Activated naive CD4-positive, alpha-beta T cell treated with anti-CD3 and anti-CD28 coated beads for 36 hours (primary cell): ENCODE measurements at places on chromosomes 12 and 14.
A peak's percentile ranks its signal among the peaks of the same experiment; 100 is the strongest.

GRCh38 chr12:12378616-12379015 lies 21.7 kb downstream of the BORCS5 start:
- DNase-seq: no peak

DNA sequence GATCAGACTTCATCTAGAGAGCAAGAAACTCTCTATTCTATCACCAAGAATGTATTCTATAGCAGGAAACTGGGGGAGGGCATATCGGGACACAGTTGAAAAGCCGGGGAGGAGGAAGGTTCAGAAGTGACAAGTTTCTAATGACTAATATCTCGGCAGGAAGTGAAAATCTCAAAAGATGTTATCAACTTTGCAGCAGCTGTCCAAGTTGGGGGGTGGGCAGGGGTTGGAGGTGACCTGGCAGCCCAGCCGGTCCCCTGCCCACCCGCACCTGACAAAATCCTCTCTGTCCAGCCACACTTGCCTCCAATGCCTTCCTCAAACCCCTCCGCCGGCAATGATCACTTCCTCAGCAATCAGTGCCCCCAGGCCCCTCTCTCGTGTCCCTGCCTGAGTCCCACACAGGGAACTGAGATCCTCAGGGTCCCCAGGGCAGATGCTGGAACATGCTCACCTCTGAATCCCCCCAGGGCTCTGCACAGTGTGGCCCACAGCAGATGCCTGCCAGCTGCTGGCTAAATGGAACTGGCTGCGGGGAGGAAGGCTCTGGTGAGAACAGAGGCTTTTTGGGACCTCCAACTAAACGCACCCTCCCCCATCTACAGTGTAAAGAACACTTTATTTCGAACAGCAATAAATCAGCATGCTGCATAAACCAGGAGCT lies 43.9 kb downstream of the CCDC88C start:
- peak; percentile 83 for DNase-seq

DNA sequence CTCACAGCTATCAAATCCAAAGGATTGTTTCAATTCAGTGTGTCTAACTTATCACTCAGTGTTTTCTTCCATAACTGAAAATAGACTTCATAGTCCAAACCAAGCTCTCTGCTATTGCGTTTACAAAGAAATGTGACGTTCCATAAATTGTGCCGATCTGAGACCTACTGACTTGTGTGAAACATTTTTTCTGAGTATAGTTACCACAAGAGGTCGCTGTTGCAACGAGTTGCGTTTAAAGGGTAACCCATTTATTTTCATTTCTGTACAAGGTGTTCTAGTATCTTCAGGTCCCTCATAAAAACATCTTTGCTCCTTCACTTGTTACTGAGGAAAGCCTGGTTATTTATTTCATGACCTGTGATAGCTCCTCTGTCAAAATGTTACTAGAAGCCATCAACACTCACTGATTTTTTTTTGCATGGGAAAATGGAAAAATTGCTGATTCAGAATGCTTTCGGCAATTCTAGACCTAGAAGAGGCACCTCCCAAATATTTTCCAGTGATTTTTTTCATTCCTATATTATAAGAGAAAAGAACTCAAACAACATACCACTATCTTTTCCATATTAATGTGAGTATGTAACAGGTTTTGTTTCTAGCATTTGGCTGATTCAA lies 60.9 kb upstream of the OR4E1 start:
- peak; percentile 66 for DNase-seq

DNA sequence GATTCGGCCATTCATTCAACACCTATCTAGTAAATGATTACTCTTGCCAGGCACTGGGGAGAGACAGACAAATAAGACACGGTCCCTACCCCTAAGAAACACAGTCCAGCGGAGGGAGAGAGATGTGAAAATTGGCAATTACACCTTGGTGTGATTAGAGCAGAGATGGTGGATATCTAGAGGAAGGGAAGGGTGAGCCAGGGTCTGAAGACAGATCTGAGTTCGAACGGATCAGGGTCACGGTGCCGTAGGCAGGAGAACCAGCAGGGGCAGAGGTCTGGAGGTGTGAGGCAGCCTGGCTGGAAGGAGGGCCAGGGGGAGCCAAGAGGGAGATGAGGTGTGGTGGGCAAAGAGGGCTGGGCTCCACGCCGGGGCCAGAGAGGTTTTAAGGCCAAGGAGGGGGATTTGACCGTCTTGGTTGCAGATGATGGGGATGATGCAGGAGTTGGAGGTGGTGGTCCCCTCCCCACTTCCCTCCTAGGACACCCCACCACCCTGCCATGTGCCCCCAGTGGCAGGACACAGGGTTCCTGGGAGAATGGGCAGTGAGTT lies 27.1 kb downstream of the FAM222A start:
- peak; percentile 2 for DNase-seq

- no peak for DNase-seq
Observed at GRCh38 chr14:96245710-96246538, 10.1 kb upstream of the BDKRB1 start.

GRCh38 chr14:63204407-63205043 lies at the start of gene RHOJ:
TSS of gene RHOJ (plus strand) at chr14:63204443. CDS start at chr14:63204870, 427 bp downstream.
- DNase-seq: no peak

DNA sequence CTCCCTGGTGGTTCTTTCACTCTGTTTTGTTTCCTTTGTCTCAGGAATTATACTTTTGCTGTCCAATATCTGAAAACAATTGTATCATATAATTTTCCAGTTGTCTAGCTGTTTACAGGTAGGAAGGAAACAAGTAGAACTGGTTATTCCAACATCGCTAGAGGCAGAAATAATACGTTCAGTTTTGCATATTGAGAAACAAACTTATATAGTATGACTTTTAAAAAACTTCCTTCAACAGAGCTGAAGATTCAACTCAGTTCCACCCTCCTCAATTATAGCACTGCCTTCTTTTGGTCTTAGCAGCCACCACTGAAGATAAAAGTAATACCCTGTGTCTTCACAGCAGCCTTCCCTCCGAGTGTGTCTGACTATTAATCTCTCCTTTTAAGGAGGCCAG lies 214.3 kb downstream of the EFCAB11 start:
- no peak for DNase-seq

- DNase-seq: no peak
Observed at GRCh38 chr12:38384816-38385378, 68.3 kb downstream of the ALG10B start.

- DNase-seq: peak; percentile 63
Observed at GRCh38 chr12:57759360-57759980, 4.6 kb downstream of the MARCHF9 start.

DNA sequence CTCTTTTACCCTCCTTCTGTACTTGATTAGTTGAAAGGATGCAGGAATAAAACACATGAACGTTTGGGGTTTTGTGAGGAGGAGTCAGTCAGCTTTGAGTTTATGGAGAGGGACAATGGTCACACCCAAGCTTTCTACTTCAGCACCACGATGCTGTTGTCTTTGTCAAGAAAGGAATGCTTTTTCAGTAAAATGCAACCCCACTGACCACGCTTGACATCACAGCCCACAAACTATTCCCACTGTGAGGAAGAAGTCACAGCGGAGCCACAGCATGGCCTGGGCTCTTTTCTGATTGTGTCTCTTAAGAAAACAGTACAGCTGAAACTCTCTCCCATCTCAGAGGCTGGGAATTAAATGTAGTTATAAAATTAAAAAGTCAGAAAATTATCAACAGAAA lies 135.2 kb downstream of the APAF1 start:
- no peak for DNase-seq

- no peak for DNase-seq
Observed at GRCh38 chr12:79850610-79851299, 84.1 kb downstream of the PPP1R12A start.

DNA sequence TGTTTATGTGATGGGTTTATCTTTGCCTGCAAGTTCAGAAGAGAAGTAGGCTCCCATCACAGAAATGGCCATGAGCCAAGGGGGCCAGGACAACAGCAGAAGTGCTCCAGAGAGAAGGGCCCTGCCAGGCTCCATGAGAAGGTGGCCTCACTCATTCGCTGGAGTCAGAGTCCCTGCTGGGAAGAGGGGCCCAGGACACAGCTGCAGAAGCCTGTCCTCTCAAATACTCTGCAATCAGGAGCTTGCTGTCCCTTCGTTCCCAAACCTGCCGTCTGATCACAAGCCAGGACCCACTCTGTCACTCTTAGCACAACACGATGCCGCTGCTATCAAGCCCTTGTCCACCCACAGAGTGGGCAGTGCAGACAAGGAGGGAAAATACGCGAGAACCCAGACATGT lies 306.2 kb upstream of the FKBP4 start:
- DNase-seq: no peak

DNA sequence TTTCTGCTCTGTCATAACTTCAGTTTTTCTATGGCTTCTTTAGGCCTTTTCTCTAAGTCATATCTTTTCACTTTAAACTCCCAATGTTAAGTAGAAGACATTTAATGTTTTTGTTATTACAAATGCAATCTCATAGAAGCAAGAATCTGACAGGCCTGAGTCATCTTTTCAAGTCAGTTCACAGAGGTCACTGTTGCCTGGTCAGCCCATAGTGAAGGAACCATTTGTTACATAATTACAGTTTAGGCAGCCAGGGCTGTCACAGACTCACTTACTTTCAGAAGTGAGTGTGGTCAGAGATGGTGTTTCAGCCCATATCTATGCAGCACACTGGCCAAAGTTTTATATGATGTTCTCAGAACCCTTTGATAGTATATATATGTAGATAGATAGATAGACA lies 46.5 kb downstream of the CCER1 start:
- DNase-seq: no peak

- peak; percentile 74 for DNase-seq
Observed at GRCh38 chr12:54981796-54982195, 2.8 kb downstream of the TESPA1 start.
